Lower lobe of right lung (tissue), 2 donors: ENCODE measurements at places on chromosomes 6 and 20.

DNA sequence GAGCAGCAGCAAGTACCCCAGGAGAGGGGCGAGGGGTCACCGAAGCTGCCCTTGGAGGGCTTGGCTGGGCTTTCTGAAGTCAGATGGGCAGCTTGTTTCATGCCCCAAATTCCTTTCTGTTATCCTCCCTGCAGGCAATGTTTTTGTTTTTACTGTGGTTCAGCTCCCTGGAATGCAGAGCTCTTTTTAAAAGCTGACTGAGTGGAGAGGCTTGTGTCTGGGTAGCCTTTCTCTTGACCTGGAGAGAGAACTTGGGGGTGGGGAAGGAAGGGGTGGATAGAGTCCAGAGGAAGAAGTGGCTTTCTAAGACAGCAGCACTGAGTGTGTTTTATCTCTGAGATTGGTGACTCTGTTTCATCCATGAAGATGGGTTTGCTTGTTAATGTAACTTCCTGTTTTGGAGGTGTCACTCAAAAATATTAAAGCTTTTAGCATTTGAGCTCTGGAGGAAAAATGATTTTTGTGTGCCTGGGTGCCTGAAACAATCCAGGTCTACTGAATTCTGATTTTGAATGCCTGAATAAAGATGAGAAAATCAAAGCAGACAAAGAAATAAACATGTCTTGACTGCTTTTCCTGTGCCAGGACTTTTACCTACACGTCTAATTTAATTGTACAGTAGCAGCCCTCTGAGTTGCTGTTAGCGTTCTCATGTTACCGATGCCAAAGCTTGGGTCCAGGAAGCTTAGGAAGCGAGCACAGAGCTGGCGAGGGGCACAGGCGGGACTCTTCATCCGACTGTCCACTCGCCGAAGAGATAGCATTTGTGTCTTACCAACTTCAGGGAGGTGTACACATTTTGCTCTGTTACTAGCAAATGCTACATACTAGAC lies 78.2 kb upstream of the EEF1E1 start:
- no peak for DNase-seq

DNA sequence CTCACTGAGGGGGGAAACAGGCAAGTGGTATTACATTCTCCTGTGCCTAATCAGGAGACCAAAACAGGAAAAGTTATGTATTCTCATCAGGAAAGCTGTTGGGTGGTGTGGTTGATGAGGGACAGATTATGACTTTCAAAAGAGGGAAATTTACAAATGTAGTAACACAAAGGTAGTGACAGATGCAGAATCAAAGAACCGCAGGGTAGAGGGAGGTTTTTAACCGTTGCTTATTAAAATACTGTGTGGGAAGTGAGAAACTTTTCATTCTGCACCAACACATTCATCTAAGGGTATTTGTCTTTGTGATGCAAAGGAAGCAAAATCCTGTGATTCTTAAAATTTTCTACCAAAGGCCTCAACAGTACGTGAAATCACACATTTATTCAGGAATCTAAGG lies 288.2 kb upstream of the MAN1A1 start:
- no peak for DNase-seq

GRCh38 chr6:36852481-36853147 lies 13.4 kb upstream of the CPNE5 start:
- DNase-seq = no peak

DNA sequence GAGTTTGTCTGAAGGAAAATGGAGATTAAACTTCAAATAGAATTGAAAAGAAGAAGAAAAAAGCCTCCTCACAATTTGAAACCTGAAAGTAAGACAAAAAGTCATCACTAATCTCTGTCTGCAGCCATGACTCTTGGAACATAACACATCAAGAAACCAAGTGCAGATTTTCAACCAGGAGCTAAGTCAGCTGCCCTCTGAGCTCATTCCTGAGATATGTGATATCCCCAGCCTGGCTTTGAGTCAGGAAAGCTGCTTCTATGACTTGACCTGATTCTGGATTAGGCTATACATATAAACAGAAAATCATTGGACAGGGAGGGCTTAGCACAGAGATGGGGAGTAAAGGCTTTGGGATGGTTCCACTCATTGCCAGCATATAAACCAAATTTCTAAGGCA lies 891.4 kb downstream of the TFAP2A start:
- DNase-seq = no peak

DNA sequence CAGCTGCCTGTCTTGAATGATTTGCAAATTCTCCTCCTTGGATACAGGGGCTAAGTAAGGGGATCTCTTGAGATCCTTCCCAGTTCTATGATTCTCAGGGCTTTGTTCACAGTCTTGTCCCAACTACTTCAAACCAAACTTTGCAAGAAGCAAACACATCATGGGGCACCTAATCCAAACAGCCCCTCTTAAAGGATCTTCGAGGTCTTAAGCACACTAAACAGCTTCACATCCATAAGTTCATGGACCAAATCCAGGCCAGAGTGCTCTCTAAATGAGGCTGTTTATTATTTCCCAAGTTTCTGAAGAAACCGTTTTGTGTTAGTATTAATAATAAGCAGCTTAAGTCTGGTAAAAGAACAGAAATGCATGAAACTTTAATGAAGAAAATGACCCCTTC lies 75.2 kb downstream of the KIF6 start:
- DNase-seq = no peak

DNA sequence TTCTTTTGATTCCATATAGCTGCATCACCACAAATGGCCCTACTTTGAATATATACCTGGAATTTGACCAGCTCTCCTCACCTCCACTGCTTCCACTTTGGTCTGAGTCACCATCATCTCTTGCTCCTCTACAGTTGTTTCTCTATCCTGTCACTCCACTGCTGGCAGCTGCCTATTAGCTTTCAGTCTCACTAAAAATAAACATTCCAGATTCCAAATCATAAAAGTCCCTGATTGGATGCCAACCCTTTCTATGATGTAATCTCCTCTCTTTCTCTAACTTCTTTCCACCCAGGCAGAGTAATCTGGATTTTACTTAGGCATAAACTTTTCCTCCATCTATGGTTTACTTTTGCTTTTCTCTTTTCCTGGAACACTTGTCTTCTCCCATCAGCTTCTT lies 49.1 kb downstream of the RFPL4B start:
- DNase-seq = no peak

GRCh38 chr6:134863763-134864510 lies 86.0 kb downstream of the ALDH8A1 start:
- no peak for DNase-seq

- DNase-seq = no peak
Measured at GRCh38 chr20:47292581-47292980, 63.9 kb downstream of the ZMYND8 start.

GRCh38 chr6:11606332-11606731 lies 68.8 kb downstream of the TMEM170B start:
- no peak for DNase-seq

GRCh38 chr6:38909015-38909730 lies 139.4 kb upstream of the GLP1R start:
- no peak for DNase-seq

GRCh38 chr6:84739866-84740208 lies 24.6 kb downstream of the TBX18 start:
- no peak for DNase-seq

DNA sequence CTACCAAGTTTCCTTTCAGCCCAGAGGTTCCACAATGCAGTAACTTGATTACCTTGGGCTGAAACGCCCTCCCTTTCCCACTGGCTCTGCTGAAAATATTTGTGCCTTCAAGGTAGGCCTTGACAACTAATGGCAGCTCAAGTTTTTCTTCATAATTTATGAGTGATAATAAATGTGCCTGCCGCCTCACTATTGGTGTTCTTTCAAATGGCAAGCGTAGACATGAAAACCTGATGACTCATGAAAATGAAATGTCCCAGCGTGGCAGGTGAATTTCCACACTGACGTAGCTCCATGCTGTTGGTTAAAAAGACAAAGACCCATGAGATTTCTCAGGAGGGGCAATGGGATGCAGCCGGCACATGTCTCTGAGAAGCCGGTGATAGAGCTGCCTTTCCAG lies 107.2 kb upstream of the GGTLC1 start:
- no peak for DNase-seq

- no peak for DNase-seq
Measured at GRCh38 chr20:41615676-41616075, 2.5 kb downstream of the CHD6 start.

DNA sequence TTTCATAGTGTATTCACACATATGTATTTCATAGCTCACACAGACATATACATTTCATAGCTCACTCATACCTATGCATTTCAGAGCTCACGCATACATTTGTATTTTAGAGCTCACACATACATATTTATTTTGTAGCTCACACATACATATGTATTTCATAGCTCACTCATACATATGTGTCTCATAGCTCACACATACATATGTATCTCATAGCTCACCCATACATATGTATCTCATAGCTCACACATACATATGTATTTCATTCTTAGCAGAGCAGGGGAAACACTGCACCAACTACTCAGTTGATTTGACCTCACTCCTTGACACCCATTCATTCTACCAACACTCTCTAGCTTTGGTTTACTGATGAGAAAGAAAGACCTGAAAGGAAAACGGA lies 713.6 kb downstream of the QKI start:
- no peak for DNase-seq

- DNase-seq = no peak
Measured at GRCh38 chr6:15480525-15480924, 182.3 kb downstream of the DTNBP1 start.

DNA sequence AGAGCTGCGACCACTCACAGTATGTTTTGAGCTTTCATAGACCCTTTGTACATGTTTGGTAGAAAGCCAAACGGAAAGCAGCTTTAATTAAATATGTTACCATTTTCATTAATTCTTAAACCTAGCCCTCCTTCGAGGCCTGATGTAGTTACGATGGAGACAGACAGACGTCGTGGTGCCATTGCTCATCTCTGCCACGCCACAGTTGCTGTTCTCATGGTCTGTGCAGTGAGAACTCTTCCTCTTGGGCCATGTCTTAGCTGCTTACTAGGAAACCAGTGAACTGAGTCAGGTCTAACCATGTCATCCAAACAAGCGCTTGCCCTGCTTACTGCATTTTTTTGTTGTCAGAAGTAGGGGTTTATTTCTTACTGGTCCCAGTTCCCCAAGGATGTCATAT lies 62.8 kb downstream of the SNX9 start:
- no peak for DNase-seq

DNA sequence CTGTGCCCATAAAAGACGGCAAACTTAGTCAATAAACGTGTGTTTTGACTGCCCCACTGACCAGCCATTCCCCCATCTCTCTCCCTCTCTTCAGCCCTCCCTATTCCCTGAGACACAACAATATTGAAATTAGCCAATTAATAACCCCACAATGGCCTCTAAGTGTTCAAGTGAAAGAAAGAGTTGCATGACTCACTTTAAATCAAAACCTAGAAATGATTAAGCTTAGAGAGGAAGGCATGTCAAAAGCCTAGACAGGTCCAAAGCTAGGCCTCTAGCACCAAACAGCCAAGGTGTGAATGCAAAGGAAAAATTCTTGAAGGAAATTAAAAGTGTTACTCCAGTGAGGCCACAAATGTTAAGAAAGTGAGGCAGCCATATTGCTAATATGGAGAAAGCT lies 261.6 kb upstream of the TBX18 start:
- no peak for DNase-seq

DNA sequence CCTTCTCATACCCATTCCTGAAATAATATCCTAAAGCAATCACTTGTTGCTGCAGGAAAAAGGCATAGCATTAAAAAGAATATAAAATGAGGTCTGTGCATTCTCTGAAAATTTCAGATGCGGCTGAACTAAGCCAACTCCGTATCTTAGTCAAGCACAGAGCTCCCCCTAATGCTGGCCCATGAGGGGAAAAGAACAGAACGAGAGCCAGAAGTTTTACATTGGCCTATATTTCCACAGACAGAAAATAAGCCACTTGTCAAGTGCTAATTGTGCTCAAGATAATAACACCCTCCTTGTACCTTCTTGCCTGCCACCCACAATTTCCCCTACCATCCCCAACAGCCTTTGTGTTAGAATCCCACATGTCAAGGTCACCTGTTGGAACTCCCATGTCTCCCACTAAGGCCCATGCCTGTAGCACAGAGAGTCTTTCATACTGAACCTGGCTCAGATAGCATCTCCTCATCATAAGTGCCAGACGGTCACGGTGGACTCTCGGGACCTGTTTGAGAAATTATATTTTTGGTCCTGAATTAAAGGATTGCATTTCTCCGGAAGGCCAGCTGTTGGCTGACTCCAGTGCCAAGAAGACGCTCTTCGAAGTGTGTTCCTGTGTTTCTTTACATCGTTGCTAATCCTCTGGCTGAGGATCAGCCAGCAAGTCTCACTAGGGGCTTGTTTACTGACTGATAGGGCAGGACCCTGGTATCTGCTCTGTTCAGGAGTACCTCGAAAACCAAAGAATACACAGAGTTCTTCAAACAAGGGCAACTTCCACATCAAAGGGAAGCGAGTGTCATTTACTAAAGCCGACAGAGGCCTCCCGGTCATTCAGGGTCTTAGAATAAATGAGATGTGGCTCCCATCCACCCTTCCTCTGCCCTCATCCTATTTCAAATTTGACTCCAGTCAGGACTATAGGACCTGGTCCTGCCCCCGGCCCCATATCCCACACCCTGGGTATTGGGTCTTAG lies 183.4 kb upstream of the FBXL4 start:
- DNase-seq = no peak

GRCh38 chr6:155530219-155530834 lies 74.7 kb upstream of the NOX3 start:
- DNase-seq = no peak

- DNase-seq = no peak
Measured at GRCh38 chr6:1504465-1504864, 105.2 kb upstream of the FOXC1 start.

DNA sequence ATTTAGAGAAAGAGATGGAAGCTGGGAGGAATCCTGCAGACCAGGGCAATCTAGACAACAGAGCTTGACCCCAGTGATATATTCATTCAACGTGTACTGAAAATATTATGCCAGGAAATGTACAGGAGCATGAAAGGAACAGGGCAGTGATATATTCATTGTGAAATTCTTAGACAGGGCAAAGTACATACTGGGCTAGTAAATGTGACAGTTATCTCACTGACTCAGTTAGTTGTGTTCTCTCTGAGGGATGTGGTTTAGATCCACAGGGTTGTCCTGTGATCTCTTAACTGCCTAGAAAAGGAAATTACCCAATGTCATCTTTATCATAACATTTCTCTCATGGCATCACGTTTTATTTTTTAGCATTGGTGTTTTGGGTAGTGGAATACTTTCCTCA lies 891.3 kb downstream of the EYS start:
- no peak for DNase-seq

GRCh38 chr6:149615805-149616204 lies 32.7 kb downstream of the KATNA1 start:
- DNase-seq = no peak

DNA sequence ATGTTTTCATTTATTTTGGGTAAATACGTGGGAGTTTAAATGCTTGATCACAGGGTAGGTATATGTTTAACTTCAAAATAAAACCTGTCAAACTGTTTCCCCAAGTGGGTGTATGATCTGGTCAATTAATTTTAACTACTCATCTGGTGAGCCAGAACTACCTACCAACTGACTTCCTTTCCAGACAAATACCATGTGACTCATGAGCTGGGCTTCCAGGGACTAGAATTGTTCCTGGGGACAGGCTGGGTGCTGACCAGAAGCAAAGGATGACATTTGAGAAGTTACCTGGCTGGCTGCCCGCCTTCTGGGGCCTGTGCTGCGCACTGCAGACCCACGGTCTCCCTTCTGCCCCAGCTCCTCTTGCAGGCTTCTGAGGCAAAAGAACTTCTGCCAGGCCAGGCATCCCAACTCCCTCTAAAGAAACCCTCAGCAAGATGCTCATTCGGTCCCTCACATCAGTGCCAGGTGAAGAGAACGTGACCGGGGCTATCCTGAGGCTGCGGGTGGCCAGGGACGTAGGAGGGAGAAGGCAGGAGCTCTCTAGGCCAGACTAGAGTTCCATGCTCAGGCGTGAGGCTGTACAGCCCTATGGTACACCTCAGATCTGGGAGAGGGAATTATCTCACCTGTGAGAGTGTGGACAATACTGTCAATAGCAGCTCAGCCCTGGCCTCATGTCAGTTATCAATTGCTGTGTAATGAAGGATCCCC lies 103.6 kb downstream of the JPH2 start:
- DNase-seq = no peak
